ENCODE measurements at places on chromosomes 2 and 18.

DNA sequence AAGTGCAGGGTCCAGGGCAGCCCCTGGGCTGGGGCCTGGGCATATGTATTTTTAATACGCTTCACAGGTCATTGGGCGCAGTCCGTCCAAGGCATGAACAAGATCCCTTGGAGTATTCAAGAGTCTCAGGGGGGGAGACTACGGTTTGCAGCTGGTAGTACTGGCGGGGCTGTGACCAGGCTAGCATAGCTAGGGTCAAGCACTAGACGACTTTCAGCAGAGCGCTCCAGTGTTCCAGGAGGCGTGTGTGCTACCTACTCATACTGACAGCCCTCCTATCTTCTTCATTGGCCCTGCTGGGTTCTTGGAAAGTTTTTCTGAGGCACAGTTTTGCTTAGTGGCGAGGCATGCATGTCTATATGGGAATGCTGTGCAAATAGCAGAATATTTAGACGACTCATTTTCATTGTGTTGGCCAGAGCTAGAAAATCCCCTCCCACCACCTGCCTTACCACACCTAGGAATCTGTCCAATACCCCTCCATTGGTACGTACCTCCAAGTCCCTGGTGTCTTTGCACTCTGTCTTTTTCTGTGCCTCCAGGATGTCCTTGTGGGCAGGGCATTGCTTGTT is 68.2 kb downstream of the GLI2 start:
- no peaks in the 10 kb centered on the region for H3K36me3 ChIP-seq
- peaks cover 17% of the 10 kb centered on the region for H3K4me1 ChIP-seq
- DNase-seq: no peak
- H3K4me3 ChIP-seq: no peak overlapping the region

- no peak for DNase-seq
- H3K27me3 ChIP-seq: no peaks in the 10 kb centered on the region
- H3K4me3 ChIP-seq: peak overlapping the region; percentile 64
- peak overlapping the region; percentile 44 for H3K27ac ChIP-seq
These were observed 9.6 kb downstream of the HOXD8 start for GRCh38 chr2:176138923-176139660.

GRCh38 chr2:21424375-21424774 is 300.6 kb downstream of the TDRD15 start:
- H3K36me3 ChIP-seq: no peaks in the 10 kb centered on the region
- H3K4me3 ChIP-seq: no peak overlapping the region
- no peak overlapping the region for H3K27ac ChIP-seq
- no peaks in the 10 kb centered on the region for H3K27me3 ChIP-seq

GRCh38 chr2:230938098-230938497 is 13.1 kb upstream of the GPR55 start:
- DNase-seq: peak; percentile 3
- H3K4me1 ChIP-seq: no peaks in the 10 kb centered on the region
- no peak overlapping the region for H3K27ac ChIP-seq
- H3K36me3 ChIP-seq: no peaks in the 10 kb centered on the region

Data from ascending aorta (tissue), 2 donors.